Stimulated activated CD8-positive, alpha-beta memory T cell treated with anti-CD3 and anti-CD28 coated beads, Interleukin-15, amount 100 ng/mL, for 48 hours (primary cell): ENCODE measurements at places on chromosomes 7 and 10.

DNA sequence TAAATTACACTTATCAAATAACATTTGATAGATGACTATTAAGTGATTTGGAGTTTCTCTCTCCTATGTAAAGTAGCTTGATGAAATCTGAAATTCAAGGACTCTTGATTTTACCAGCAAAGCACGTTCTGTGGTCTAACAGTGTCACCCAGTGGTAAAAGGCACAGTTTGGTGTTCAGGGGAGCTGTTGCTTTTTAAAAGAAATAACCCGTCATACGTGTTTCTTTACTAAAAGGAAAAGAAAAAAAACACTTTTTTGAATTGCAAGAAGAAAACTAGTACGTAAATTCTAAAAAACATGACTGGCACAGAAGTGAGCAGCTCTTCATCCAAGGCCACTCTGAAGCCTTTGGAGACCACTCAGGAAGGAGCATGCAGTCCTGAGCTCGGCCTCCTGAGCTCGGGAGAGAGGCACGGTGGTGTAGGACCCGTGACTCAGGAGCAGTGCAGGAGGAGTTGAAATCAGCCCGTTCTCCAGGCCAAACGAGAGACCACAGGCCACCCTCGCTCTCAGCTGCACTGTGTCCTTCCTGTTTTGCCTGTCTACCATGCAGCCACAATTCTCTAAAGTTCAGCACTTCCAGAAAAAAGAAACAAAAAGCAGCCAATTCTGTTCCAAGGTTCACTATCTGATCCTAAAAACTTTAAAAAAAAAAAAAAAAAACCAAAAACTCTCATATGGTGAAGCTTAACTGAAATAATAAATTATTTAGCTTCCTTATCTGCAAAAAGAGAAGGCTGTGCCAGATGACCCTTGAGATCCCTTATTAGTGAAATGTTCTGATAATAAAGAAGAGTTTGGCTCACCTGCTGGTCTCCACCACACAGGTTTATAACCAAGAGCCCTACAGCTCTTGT lies 212.6 kb upstream of the FRMD4A start:
- no peak for DNase-seq

GRCh38 chr7:151185762-151186639 lies 1.0 kb downstream of the ASB10 start:
- DNase-seq, result no peak

DNA sequence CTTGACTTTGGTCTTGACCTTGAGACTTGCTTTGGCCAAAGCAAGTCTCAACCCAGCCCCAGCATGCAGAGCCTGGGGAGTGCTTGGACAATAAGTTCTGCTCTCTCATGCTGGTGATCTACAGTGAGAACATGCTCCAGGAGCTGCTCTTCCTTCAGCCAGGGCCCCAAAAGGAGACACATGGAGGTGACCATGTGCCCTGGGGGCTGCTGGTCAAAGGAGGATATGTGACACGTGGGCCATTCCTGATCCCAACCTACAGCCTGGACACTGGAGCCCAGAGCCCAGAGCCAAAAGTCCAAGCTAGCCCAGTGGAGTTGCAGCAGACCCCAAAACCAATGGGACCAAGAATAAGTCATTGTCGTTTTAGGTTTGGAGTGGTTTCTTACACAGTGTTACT lies 78.2 kb upstream of the CHST15 start:
- no peak for DNase-seq

DNA sequence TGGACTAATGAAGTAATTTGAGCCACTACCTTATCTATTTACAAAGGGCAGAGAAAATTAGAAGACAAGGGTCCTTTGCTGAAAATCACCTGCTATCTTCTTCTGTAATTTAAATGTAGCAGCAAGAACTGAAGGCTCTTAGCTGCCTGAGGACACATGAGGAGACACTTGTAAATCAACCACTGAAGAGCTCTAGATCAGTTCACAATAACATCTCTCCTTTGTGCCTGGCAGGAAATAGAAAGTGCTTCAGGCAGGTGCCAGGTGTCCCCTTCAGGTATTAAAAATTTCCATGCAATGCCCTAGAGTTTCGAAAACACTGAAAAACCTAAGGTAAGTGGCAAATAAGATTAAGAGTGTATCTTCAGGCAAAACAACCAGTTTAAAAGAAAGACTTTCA lies 474.6 kb downstream of the GRM8 start:
- no peak for DNase-seq

GRCh38 chr10:102870221-102870620 lies 951 bp downstream of the AS3MT start:
- no peak for DNase-seq

GRCh38 chr7:130695840-130696239 lies 9.5 kb upstream of the TSGA13 start:
- DNase-seq, result no peak

GRCh38 chr7:121525155-121525819 lies 129.2 kb upstream of the FAM3C start:
- no peak for DNase-seq

DNA sequence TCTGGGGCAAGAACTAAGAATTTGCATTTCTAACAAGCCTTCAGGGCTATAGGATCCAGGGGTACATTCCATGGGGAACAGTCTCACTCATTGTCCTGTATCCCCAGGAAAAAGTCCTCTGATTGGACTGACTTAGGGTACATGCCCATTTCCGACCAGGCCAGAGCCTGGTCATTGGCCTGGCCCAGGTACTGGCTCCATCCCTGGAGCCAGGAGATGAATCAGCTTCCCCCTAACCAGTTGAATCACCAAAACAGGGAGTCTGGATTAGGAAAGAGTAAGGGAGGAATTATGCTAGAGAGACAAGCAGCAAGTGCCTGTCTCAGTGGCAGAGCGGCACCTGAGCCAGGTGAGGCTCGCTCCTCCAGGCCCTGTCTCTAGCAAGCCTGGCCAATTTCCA lies 137.5 kb downstream of the FGFR2 start:
- no peak for DNase-seq

DNA sequence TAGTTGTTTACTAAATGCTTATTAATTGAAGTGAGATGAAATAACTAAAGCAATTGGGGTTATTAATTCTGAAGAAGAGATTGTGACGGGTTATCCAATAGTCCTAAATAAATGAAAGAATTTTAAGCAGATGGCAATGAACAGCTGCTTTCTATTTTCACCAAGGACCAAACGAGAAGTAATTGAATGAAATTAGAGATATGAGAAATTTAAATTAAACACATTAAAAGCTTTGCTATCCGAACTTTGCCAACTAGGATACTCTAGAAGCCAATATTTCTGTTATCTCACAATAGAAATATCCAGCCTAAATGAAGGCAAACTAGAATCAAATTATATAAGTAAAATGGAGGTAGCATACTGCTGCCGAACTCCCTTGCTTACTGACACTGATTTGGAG lies 103.2 kb downstream of the GPR37 start:
- no peak for DNase-seq

GRCh38 chr10:26408858-26409494 lies 29.2 kb upstream of the APBB1IP start:
- DNase-seq, result no peak

DNA sequence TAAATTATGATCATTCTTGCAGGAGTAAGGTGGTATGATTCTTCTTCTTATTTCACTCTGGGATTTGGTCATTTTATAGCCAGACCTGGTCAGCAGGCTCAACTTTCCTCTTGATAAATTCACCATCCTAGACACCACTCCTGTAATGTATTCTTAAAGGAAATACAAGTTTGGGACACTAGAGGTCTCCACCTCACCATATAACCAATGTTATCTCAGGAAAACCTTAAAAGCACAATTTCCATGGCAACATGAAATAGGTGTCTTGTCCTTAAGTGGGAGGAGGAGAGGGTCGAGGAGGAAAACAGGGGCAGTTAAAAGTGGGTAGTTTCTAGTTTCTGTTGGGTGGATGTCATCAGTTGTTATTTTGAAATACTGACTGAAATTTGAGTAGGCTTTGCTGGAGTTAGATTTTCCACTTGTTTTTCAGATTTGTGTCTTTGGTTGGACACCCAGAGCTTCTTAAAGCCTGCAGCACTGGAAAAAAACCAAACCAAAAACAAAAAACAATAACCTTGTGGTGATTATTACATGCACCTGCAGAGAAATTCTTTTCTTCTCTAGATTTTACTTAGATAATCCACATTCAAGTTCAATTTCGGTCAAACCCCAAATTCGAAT lies 163.1 kb downstream of the PRKCQ start:
- no peak for DNase-seq

DNA sequence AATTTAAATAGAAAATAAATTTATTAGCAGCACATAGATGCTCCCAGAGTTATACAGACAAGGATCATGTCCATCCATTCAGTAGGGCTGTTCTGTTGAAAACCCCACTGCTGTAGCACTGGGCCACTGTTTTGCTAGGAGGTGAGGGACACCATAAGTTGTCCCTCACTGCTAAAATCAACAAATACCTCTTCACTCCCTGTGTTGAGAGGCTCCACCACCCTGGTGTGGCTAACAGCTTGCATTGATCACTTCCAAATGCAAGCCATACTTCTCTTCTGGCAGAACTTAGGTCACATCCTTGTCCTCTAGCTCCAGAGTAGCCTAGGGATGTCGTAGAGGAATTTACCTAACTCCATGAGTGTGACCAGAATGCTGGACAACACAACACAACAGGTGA lies 55.4 kb downstream of the MDFIC start:
- DNase-seq, result no peak

- DNase-seq, result no peak
These were observed 51.0 kb downstream of the VWA2 start for GRCh38 chr10:114290038-114290437.

GRCh38 chr10:113565364-113565763 lies 12.5 kb downstream of the HABP2 start:
- DNase-seq, result no peak

GRCh38 chr10:82515256-82515655 lies 640.3 kb downstream of the NRG3 start:
- no peak for DNase-seq

- no peak for DNase-seq
These were observed 228.1 kb upstream of the PFKP start for GRCh38 chr10:2839081-2839725.

GRCh38 chr7:154774303-154774969 lies 228.5 kb downstream of the PAXIP1 start:
- DNase-seq, result no peak

DNA sequence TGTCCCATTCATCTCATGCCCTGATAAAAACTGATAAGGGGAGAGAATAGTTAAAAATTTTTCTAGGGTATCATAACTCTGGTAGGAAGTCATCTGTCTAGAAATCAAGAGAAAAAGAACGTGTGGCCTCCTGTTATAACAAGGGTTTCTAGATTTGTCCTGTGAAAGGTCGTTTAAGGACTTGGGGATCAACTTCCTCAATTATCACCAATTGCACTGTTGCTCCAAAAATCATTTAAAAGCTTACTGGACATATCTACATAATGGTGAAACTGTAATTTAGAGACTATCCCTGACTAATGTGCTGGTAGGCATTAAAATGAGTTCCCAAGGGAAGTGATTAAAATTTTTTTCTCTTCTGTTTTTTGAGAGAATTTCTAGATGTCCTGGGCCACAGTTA lies 58.2 kb downstream of the GPR141 start:
- DNase-seq, result no peak

- DNase-seq, result no peak
These were observed 213.8 kb downstream of the MLLT10 start for GRCh38 chr10:21747809-21748208.

DNA sequence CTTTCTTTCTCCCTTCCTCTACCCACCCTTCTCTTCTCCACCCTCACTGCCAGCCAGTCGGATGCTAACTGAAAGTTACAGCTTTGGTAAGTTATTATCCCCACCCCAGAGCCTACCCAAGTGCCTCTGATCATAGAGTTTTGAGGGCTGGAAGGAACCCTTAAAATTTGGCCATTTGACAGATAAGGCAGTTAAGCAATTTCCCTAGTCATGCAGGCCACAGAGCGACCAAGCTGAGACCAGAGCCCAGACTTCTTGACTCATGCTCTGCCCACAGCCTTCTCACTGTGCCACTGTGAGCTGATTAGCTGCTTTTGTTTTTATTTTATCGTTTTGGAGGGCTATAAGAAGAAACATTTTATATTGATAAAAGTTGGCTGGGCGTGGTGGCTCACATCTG lies 17.2 kb downstream of the SAP25 start:
- no peak for DNase-seq

DNA sequence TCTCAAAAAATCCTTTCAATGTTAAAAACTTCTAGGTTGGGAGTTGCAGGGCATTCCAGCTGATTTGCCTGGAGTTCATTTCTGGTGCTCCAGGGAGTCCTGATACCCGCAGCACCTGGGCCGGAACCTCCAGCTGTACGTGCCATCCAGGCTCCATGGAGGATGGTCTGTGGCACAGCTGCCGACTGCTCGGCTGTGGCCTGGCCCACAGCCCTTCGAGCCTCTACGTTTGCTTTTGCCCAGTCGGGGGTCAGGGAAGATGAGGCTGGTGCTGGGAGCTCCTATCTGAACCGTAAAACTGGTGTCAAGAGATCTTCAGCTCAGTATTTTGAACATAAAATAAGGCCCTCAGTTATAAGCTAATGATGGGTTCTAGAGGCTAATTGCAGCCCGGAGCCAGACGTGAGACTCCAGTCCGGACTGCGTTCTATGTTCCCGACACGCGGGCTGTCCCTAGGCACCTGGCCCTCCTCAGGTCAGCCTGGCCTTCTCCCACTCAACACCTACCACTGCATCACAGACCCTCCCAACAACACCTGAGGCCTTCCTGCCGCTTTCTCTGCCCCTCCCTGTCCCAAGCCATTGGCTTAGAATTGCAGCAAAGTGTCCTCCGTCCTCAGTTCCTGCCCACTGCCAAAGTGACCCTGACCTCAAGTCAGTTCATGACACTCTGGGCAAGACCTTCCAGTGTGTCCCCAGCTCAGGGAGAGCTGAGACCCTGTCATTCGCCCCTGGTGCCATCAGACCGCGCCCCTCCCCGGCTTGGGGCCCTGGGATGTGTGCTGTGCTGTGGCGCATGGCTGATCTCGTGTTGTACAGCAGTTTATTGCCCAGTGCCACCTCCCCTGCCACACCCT lies 64.2 kb upstream of the DNAJB6 start:
- no peak for DNase-seq

GRCh38 chr10:7797582-7797981 lies 9.6 kb downstream of the ATP5F1C start:
- DNase-seq, result no peak

DNA sequence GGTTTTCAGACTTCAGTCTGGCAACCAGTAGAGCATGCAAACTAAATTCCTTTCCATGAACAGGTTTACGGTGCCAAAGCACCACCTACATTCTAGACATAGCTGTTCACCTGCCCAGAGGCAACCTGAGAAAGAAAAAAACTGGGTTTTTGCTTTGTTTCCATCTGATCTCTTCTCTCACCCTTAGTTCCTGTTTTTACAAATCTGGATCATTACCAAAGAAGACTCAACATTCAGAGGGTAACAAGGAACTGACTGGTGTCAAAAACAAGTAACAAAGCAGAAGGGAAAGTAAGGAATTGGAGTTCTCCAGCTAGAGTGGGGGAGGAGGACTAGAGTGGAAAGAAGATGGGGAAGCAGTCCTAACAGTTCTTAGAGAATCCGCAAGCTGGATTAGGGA lies 36.4 kb downstream of the CPVL start:
- DNase-seq, result no peak
